SK-MEL-5 (cell line): ENCODE measurements at places on chromosomes 5 and 9. TPM values are rescaled to one million over a fixed set of nuclear protein-coding genes. Genes with fewer than 3 reads are reported as not detected.
A peak's percentile ranks its signal among the peaks of the same experiment; 100 is the strongest.

DNA sequence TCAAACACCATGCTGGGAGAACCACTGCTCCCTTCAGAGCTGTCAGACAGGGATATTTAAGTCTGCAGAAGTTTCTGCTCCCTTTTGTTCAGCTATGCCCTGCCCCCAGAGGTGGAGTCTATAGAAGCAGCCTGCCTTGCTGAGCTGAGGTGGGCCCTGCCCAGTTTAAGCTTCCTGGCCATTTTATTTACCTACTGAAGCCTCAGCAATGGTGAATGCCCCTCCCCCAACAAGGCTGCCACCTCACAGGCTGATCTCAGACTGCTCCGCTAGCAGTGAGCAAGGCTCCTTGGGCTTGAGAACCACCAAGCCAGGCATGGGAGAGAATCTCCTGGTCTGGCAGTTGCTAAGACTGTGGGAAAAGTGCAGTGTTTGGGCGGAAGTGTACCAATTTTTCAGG is 205.5 kb upstream of the PTGER4 start:
- no peak for DNase-seq

DNA sequence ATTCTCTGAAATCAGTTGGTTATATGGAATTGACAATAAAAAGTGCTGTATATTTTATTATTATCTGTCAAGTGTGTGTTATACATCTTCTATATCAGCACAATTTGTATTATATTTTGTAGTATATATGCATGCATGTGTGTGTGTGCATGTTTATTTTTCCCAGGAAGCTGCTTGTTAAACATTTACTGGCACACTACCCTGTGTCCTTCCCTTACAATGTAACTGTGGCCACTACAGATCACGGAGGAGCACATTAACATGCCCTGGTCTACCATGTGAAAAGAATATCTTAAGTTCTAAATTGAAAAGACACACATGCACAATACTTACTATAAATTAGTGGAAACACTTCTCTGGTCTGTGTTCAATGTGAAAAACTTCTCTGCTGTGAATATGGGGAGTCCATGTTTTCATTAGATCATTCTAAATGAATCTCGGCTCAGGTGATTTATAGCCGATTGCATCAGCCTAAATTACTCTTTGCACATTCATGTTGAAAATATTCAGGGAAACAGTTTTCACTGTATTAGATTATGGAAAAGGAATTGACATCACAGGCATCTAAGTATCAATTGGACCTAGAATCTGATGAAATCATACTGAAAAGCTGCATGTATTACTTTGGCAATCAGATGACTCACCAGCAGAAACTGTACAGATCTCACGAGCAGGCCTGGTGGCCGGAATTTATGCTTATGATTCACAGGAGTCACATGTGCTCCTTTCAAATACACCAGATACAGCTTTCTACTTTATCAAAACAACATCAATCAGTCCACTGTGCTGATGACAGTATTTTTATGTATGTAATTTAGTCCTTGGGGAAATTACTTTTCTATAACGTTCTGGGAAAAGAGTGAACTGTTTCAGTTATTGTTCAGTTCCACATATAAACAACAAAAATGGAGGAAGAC is 39.4 kb downstream of the LURAP1L start:
- peak; percentile 98 for DNase-seq

GRCh38 chr9:79279356-79279755 is 292.4 kb upstream of the TLE4 start:
- DNase-seq = no peak

- DNase-seq = no peak
Observed at GRCh38 chr9:81850724-81851123, 77.5 kb upstream of the SPATA31D4 start.

DNA sequence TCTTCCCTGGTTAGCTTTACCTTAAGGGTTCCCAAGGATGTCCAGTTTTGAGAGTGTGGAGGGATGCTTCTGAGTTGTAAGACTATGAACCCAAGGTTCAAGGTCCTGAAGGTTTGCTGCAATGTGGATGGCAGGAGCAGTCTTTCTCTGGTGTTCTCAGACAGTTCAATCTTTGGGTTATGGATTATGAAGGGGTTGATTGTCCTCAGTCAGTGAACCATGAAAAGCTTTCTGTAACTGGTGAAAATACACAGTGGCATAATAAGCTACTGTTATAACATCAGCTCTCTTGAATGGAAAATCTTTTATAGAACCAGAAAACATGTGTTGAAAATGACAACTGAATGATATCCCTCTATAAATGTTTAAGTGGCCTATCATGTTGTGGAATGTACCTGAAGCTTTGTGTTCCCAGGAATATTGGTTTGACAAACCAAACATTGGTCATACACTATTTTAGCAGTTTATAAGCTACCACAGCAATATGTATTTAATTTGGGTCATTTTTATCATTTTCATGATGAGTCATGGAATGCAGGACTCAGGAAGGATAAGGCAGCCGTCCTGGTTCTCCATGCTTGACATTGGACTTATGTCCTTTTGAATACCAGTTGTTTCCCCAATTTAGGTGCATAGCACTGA is 1041.8 kb upstream of the ARRDC3 start:
- DNase-seq = peak; percentile 52

DNA sequence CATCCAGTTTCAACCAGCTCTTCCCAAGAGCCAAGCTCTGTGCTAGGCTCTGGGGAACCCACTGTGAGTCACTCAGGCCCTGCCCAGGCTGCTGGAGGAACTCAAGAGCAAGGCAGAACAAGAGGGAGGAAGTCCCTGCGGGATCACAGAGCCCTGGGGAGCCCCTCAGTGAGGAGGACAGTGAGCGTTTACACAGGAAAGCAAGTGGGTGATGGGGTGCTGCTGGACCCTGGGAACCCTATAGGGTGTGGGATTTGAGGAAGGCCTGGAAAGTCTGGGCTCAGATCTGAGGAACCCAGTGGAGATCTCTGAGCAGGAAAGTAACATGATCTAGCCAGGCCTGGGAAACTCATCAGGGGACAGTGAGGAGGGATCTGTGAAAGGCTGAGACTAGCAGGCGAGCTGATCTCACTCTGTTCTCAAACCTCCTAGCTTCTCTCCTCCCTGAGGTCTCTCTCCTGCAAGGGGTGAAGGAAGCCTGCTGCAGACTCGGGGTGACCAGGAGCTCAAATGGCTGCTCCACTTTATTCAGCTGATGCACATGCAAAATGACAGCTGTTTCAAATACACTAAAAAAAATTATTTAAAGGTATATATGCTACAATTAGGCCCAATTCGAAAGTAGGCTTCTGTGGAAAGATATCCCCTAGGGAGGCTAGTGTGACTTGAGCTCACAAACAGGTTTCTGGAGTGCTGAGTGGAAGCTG is 70.0 kb downstream of the SHB start:
- no peak for DNase-seq

SLC1A3 gene
- total RNA-seq = 6.6 and 7.7 TPM in 2 replicates

ELAVL2 gene
- not detected in 2 replicates for total RNA-seq

KDM4C gene
- total RNA-seq = 12.3 and 13.3 TPM in 2 replicates

TAS2R1 gene
- total RNA-seq = not detected in 2 replicates

WDR31 gene
- total RNA-seq = 2.2 and 2.4 TPM in 2 replicates
